NCI-H187 treated with DMSO at 0.1 percent for 48 hours (cell line): ENCODE measurements at places on chromosomes 5 and 9.

- DNase-seq: no peak
These were observed 305.0 kb upstream of the TNC start for GRCh38 chr9:115422932-115423440.

GRCh38 chr5:132319975-132320374, 25.8 kb downstream of the SLC22A4 start:
- no peak for DNase-seq

- DNase-seq: no peak
These were observed at the start of gene PCDHGB2 for GRCh38 chr5:141359790-141360426. Gene PCDHGB2 (plus strand): TSS chr5:141359994. CDS start chr5:141360136, 142 bp downstream.

GRCh38 chr9:81902626-81903025, 25.6 kb upstream of the SPATA31D4 start:
- no peak for DNase-seq

DNA sequence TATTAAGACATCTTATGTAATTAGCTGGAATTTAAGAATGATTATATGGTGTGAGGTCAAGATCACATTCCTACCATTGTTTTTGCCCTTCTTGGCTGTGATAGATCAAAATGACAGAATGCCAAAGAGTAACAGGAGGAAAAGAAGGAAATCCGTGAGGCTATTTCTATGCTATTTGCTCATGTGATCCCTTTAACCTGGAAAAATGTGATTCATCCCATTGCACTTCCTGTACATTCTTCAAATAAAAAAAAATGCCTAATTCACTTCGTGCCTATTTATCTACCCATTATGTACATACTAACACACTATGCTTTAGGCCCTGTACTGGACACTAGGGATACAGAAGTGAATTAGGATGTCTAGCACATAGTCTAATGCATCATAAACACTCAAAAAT, 154.1 kb upstream of the PAPPA start:
- DNase-seq: no peak

- peak; percentile 4 for DNase-seq
These were observed 51.4 kb upstream of the TJP2 start for GRCh38 chr9:69122549-69123141.

DNA sequence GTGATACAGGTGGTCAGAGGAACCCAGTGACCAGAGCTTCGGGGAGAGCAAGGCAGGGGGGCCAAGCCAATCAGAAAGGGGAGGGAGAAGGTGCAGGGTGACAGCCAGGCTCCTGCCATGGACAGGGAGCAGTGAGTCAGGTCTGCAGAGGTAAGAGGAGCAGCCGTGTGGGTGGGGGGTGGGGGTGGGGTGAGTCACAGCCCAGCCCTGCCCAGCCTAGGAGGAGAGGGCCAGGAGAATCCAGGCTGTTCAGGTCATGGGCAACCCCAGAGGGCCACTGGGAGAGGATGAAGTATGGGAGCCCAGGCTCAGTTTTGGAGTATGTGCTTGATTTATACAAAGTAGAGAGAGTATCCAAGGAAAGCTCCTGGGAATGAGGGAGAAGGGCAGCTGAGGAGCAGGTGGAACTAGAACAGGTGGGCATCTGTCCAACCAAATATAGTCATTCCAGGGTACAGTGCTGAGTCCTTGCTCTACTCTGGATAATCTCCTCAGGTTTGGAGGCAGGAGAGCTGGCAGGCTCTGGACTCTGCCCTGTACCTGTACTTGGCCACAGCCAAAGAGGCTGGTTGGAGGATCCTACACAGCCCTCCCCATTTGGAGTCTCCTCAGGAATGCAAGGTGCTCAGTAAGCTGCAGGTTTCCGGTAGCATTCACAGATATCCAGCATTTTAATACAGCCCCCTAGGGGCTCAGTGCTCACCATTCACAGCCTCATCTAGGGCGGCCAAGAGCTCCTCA, 1.6 kb downstream of the HBEGF start:
- DNase-seq: no peak

DNA sequence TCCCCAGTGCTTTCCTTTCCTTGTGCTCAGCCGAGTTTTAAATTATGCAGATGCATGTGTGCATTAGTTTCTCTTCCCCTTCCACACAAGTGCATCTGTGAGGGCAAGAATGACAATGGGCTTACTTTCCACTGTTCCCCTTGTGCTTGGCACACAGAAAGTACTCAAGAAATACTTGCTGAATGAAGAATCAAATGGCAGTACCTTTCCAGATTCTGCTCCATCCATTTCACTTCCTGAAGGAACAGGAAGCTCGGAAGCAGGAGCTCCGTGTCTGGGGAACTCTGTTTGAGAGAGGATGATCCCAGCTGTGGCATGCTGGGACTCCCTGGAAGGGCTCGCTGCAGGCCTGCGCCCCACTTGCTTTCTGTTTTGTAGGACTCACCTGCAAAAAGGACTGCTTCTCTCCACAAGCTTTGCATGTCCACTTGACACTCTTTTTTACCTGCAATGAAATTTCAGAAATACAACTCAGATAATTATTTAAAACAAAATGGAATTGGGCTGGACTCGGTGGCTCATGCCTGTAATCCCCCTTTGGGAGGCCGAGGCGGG, 5.5 kb downstream of the MRNIP start:
- no peak for DNase-seq

GRCh38 chr9:16825971-16826625, 44.4 kb downstream of the BNC2 start:
- no peak for DNase-seq

DNA sequence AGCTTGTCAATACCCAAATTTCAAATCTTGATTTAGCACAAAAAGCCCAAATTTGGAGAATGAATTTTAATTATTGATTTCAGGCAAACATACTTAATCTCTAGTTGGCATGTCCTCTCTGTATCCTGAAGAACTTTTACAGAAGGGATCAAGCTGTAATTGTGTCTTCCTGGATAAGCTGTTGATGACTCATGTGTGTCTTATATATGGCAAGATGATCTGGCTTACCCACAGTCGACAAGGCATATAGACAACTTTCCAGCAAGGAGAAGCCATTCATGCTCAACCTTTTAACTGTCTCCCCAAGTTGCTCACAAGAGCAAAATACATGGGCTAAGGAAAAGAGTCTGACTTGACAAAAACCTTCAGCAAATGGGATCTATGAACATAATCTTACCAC, 112.5 kb upstream of the SLCO6A1 start:
- DNase-seq: no peak

DNA sequence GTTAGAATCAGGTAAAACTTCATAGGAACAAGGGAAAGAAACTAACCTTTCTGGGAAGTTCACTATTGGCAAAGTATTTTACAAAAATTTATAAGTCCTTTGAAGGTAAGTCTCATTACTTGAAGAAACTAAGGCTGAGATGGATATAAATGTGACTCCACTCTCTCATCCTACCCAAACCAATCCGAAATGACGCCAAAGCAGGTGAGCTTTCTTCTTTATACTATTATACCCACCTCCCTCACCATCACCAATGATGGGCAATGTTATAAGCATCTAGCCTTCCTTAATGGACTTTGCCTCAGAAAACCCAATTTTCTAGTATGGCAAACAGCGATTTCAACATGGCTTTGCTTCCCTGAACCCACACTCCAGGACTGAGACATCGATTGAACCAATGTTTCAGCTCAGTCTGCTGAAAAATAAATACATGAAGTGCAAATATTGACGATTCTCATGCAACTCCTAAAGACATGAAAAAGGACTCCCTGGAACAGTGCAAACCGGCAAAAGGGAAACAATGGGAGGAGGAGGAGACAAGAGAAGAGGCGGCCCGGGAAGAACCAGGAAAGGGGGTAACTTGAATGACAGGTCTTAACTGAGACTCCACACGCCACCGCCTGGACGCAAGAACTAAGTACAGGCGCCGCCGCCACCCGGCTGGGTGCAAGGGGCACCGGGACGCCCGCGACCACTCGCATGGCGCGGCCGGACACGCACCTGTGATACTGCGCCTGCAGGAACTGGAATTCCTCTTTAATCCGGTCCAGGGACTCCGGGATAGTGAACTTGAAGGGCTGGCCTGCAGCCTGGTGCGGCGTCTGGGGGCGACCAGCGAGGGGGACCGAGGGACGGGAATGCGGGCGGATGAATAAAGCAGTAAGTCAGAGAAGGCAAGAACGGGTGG, 2.5 kb downstream of the TLE1 start:
- DNase-seq: peak; percentile 14

DNA sequence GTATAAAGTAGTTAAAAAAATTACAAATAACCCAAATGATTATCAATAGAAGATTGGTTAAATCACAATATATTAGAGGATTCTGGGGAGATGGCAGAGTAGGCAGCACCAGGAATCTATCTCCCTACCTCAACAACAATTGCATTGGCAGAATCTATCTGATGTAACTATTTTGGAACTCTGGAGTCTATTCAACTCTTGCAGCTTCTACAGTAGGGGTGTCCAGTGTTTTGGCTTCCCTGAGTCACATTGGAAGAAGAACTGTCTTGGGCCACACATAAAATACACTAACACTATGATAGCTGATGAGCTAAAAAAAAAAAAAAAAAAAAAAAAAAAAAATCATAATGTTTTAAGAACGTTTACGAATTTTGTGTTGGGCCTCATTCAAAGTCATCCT, 29.2 kb upstream of the ECM2 start:
- DNase-seq: no peak

- DNase-seq: peak; percentile 60
These were observed 575.8 kb downstream of the TLE1 start for GRCh38 chr9:81113453-81114124.

DNA sequence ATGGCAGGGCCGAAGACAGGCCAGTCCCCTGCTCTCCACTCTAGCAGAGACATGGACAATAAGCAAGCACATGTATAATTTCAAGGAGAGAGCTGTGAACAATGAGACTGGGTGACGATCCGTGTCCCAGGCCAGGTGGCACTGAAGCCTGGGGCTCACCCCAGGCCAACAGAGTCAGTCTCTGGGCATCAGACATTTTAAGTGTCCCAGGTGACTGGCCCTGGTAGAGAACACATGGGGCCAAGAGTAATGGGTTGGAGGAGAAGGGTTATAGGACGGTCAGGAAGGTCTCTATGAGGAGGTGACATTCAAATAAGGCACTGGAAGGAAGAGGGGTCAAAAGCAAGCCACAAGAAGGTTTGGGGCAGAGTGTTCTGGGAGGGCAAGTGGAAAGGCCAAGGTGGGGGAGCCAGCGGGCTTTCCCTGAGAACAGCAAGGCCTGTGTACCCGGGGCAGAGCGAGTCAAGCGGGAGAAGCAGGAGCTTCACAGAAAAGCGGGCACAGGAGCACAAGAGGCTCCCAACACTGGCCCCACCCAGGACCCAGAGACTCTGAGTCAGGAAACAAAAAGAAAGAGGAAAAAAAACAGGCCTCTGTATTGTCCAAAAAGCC, 1.1 kb upstream of the AKNA start:
- no peak for DNase-seq

DNA sequence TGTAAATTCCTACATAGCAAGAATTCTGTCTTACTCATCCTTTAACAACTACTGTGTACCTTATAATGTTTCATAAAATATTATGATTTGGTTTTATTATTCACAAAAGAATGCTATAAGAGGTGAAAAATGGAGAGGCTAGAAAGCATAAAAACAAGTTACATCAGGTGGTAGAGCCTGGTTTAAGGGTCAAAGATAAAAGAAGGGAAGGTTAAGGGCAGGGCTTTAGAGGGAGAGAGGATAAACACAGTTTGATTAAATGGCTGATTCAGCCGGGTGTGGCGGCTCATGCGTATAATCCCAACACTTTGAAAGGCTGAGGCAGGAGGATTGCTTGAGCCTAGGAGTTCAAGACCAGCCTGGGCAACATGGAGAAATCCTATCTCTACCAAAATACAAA, 40.4 kb upstream of the HSPB3 start:
- DNase-seq: no peak

DNA sequence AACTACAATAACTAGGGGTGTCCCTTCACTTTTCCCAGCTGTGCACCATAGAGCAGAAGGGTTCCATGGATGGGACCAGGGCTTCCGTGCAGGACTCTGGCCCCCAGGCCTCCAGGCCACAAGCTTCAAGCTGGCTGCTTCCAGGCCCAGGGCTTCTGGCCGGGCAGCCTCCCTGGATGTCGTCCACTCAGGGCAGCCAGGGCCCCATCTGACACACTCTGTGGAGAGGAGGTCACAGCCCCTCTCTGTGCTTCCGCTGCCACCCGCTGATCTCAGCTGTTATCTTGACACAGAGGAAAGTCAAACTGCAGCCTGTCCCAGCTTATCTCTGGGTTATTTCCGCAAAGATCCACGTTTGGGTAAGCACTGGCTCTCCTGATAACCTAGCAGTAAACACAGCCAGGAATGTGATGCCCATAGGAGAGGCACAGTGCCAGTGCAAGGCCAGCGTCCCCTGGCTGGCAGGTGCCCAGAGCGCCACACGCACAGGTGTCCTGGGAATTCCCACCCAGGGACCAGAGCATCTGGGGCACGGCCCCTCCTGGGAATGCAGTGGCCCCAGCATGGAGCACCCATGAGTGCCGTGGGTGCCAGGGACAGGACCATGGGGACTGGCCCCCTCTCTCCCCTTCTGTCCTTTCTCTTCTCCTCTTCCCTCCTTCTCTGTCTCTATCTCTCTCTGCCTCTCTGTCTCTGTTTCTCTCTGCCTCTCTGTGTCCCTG, 15.6 kb upstream of the SLC6A19 start:
- no peak for DNase-seq

DNA sequence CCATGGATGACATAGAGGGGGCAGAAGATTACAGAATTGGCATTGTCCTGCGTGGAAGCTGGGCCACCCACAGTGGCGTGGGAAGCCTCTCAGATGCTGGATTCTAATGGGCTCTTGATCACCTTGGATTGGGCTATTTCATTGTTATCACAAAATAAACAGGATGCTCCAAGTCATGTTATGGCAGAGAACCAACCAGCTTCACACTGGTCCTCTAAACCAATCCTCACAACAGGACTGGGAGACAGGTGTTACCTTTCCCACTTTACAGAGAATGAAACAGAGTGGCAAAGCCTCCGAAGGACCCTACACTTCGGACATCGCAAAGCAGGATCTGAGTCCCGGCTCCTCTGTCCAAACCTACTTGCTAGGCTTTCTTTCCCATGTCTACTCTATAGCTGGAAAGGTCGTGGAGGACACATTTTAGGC, 455 bp upstream of the SMIM3 start:
- no peak for DNase-seq

GRCh38 chr9:80881320-80881719, 808.0 kb downstream of the TLE1 start:
- DNase-seq: no peak

GRCh38 chr5:135010502-135011354, 23.3 kb downstream of the PITX1 start:
- DNase-seq: no peak

GRCh38 chr5:149433524-149434131, 54.5 kb upstream of the IL17B start:
- DNase-seq: no peak

DNA sequence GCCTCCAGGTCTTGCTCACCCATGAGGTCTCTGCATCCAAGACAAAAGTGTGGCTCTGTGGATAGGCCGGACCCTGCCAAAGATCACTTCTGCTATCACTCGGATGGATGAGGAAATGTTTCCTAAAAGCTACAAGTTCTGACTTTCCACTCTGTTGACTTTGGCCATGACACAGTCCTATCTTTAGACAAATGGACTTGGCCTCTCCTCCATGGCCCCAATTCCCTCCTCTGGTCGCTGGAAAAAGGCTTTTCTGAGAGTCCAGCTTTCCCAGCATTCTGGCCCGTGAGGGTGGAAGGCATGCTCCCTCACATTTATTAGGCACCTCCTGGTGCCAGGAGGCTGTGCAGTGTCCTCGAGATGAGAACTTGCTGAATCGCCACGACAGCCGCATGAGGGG, 83.1 kb downstream of the COL27A1 start:
- DNase-seq: no peak
